Activated naive CD4-positive, alpha-beta T cell treated with anti-CD3 and anti-CD28 coated beads for 36 hours (primary cell): ENCODE measurements at places on chromosomes 2 and 18.

- DNase-seq = no peak
These were observed 40.2 kb upstream of the UBXN4 start for GRCh38 chr2:135701442-135701841.

- DNase-seq = no peak
These were observed 116.0 kb upstream of the CCDC195 start for GRCh38 chr2:224832207-224832606.

- no peak for DNase-seq
These were observed 20.2 kb upstream of the SFXN5 start for GRCh38 chr2:73091696-73092095.

GRCh38 chr2:26978061-26978596 is 7.7 kb downstream of the MAPRE3 start:
- DNase-seq = no peak

DNA sequence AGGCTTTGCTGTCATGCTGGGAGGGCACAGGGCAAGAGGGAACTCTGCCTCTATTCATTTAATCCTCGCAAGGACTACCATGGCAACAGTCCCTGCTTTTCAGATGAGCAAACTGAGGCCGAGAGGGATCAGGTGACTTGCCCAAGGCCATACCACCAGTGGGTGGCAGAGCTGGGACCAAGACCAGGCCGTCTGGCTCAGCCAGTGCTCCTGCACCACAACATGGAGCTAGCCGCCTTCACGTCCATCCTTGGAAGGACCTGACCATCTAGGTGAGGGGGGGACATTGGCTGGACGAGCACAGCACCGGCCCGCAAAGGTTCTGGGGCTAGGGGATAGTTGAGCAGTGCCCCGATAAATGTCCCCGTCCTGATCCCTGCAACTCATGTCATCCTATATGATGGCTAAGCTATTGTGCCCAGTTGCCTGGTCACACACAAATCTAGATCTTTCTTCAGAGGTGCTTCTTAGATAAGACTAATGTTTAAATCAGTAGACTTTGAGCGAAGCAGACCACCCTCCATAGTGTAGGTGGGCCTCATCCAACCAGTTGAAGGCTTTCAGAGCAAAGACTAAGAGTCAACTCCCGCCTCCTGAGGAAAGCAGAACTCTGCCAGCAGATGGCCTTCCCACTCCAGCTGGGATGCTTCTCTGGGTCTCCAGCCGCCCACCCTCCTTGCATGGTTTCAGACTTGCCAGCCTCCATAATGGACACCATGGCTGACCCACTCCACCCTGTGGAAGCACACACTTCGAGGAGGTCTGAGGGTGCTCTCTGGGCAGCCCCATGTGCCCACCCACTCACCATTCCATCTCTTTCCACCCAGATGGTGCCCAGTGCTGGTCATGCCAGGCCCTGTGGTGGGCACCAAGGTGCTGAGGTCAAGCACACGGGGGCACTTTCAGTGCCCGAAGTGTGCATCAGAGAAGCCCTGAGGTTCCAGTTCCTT is 214.8 kb upstream of the RAB6C start:
- no peak for DNase-seq

DNA sequence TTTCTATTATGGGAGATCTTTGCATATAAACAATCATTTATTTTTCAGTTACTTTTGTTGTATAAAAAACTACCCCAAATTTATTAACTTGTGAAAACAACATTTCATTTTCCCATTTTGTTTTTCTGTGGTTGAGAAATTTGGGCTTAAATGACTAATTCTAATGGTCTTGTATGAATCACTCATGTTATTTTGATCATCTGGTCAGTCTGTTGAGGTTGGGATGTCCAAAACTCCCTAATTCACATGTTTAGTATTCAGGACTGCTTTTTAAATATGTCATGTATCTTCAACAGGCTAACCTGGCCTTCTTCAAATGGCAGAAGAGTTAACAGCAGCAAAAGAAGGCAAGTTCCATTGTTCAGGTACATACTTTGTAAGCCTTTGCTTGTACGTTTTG is 788.1 kb downstream of the TRIB2 start:
- no peak for DNase-seq

DNA sequence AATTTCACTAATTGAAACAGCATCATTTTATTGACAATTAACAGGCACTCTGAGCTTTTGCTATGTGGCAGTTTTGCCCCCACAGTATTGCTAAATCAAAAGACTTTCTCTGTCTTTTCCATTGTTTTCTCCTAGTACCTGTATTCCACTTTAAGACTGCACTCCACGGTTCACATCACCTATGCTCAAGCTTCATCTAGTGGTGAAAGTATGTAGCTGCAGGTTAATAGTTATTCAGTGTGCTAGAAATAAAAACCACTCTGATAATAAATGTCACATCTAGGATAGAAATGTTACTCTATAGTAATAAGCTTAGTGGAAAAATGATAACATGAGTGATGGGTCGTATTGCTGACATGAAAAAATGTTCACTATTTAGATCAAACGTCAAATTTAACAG is 24.6 kb downstream of the ARL6IP6 start:
- DNase-seq = no peak

DNA sequence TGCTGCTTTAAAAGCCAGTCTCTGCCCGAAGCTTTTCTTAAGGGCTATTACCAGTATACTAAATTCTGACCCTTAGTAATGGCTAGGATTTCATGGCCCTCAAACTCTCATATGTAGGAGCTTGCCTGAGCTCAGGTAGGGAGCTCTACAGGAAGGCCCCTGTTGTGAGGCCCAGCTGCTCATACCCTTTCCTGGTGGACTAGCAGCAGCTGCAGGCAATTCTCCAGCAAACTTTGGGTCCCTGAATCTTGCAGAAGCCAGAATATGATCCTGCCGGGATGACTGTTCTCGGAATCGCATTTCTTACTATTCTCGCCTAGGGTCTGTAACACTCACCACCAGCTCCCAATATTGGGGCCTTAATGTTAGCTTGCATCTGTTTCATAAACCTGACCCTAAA is 106.4 kb upstream of the SERTAD2 start:
- no peak for DNase-seq

DNA sequence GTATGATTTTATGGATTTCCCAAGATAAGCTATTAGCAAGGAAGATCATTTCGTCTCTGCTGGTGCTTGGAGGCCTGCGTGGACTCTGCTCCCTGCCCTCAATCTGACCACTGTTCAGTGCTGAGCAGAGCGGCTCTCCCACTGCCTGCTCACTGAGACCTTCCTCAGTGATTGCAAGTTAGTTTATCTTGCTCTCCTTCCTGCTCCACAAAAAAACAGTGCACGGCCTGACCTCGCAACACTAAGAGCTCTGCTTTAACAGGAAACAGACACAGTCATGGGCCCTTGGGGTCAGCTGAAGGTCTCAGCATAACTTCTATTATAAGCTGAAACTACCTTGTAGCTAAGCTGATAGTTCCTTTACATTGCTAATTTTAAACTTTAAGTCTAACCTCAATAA is 53.1 kb downstream of the PRELID3A start:
- DNase-seq = no peak

DNA sequence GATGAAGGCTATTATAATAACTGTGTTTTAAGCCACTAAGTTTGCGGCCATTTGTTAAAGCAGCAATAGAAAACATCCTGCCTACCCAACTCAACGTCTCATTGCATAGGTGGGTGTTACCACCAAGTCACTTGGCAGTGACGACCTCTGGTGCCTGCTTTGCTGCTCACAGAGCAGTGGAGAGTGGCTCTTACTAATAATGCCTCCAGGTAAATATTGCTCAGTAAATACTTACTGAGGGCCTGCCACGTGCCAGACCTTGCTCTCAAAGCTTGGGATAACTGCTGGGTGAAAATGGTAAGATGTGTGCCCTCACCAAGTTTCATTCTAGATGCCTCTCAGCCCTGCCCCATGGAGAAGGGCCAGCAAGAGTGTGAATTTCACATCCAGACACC is 27.7 kb downstream of the ITGA6 start:
- no peak for DNase-seq
